ENCODE measurements at places on chromosomes 16 and 17.

- DNase-seq, result no peak
Measured at GRCh38 chr16:69402439-69402838, 16.6 kb upstream of the TERF2 start.

DNA sequence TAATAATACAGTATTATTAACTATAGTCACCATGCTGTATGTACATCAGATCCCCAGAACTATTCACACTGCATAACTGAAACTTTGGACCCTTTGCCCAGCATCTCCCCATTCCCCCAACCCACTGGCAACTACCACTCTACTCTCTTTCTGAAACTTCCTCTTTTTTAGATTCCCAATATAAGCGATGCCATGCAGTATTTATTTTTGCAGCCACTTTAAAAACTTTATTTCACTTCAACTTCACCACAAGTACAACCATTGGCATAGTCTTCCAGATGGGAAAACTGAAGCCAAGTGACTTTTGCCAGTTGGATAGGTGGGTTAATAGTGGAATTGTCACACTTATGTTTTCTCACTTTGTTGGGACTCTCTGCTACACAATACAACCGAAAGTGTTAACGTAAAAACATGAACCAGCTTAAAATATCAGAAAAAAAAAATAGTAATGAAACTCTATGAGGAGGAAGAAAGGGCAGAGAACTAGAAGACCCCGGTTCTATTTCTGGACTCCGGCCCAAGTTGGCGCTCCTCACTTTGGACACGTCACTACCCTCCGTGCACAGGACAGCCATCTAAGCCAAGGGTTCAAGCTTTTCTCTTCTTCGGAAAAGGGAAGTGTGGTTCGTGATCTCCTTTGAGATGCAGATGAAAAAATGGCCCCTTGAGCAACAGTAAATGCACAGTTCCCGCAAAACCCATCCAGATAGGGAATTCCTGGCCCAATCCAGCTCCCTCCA, 743 bp downstream of the SHCBP1 start:
- peak; percentile 26 for DNase-seq

- no peak for DNase-seq
Measured at GRCh38 chr17:57404073-57404472, 147.8 kb downstream of the MSI2 start.

- no peak for DNase-seq
Measured at GRCh38 chr16:59045501-59045900, 311.4 kb upstream of the GOT2 start.

DNA sequence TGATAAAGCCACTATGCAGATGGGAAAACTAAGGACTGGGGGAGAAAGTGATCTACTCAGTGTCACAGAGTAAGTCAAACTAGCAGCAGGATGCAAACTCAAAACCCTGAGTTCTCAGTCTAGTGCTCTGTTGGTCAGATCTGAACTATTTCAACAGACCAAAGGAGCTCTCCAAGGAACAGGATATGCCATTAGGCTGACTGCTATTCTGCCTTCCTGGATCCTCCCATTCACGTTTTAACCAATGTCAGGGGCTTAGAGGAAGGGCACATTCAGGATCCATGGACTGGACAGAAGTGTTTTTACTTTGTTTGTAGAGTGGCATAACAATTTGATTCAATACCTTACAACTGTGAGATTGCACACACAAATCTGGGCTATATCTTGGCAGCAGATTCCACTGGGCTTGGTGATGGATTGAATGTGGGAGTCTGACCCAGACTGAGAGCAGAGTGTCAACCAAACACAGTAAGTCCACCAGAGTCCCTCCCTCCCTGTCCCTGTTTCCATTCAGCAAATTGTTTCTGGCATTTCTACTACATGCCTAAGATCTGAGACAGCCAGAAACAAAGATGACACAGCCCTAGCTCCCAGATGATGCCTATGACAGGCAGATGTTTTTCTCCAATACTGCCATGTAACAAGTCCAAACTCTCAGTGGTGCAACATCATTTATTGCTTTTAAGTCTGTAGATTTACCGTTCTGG, 337.8 kb upstream of the CDH5 start:
- DNase-seq, result peak; percentile 71

DNA sequence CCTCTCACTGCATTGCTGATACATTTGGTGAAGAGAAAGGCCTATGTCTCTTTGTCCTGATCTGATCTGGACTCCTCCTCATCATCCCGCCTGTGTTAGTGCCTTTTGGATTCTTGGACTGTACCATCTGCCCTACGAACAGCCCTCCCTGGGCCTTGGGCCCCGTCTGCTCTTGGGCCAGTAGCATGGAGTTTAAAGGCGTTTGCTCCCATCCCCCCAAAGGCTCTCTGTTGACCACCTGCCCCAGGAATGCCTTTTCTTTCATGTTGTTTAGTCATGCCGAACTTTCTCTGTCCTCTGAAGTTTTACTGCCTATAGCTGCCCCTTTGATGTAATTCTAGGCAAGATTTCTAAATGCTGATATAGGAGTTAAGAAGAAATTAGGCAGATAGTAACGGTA, 30.9 kb upstream of the MEAK7 start:
- no peak for DNase-seq

DNA sequence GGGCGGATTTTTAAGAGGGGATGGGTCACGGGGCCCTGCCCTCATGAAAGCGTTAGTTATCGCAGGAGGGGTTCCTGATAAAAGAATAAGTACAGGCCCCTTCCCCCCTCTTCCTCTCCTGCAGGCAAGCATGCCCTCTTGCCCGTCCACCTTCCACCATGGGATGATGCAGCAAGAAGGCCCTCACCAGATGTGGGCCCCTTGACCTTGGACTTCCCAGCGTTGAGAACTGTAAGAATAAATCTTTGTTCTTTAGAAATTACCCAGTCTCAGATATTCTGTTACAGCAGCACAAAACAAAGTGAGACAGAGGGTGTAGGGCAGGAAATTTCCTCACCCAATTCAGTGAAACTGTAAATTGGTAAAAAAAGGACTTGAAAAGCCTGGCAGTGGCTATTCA, 27.8 kb upstream of the LCMT1 start:
- no peak for DNase-seq

GRCh38 chr17:71022758-71023157, 853.4 kb downstream of the KCNJ2 start:
- no peak for DNase-seq

DNA sequence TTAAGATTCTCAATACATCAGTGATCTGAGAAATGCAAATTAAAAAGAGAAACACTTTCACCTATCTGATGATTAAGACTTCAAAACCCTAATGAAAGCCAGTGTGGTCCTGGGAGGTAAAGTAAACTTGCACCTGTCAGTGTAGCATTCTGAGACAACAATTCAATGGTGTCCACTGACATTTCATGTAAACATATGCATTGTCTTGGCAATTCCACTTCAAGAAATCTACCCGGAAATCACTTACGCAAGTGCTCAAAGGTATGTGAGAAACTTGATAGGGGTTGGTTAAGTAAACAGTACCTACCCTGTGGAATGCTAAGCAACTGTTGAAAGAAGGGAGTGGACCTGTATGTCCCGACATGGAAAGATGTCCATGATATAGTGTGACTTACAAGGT, 2.1 kb downstream of the ST6GALNAC1 start:
- DNase-seq, result peak; percentile 29

GRCh38 chr17:10827898-10828552, 9.9 kb downstream of the PIRT start:
- DNase-seq, result no peak

DNA sequence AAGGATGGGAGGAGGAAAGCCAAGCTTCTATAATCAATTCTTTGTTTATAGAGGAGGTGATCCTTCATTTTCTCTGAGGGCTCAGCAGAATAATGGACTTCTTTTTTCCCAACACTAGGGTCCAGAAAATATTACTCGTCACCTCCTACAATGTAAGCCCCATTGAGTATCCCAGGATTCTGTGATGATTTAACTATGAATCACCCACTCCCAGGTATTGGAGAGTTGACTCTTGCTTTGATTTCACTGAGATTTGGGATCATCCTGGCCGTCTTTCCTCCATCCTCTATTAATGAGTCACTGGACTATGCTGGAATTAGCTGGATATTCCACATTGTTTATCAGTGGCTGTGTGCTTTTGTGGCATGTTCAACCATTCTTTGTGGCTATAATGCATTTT, 452.0 kb downstream of the NPIPA7 start:
- DNase-seq, result no peak

DNA sequence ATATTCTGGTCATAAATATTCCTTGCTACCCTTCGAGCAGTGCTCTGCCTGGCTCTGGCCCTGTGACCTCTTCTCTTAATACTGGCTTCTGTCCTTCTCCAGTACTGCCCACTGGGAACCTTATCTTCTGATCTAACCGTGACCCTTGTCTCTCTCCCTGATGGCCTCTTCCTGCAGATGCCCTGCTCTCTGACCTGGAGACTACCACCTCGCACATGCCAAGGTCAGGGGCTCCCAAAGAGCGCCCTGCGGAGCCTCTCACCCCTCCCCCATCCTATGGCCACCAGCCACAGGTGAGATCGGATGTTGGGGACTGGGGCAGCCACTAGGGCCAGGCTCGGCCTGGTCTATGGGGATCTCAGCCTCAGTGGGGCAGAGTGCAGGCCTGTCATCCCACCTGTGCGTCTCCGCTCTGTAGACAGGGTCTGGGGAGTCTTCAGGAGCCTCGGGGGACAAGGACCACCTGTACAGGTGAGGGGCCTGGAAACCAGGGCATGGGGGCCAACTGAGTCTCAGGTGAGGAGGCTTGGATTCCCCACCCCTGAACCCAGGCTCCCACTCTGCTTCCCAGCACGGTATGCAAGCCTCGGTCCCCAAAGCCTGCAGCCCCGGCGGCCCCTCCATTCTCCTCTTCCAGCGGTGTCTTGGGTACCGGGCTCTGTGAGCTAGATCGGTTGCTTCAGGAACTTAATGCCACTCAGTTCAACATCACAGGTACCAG, 1.5 kb downstream of the TGFB1I1 start:
- no peak for DNase-seq

GRCh38 chr16:57264950-57265371, 19.5 kb downstream of the PLLP start:
- no peak for DNase-seq

DNA sequence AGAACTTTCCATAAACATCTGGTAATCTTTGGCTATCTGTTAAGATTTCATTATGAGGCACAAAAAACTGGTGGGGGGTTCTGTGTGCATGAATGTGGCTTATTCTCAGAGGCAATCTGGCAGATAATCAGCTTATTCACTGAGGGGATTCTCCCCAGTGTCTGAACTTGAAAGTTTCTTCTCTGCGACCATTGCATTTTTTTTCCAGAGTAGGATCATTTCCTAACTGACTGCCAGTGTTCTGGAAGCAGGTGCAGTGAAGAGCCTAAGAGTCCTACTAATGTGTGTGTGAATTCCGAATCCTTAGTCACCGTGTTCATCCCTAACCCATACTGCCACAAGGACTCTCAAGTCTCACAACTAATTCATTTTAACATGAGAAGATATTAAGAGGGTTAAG, 64.9 kb upstream of the LRRC37A3 start:
- DNase-seq, result no peak

DNA sequence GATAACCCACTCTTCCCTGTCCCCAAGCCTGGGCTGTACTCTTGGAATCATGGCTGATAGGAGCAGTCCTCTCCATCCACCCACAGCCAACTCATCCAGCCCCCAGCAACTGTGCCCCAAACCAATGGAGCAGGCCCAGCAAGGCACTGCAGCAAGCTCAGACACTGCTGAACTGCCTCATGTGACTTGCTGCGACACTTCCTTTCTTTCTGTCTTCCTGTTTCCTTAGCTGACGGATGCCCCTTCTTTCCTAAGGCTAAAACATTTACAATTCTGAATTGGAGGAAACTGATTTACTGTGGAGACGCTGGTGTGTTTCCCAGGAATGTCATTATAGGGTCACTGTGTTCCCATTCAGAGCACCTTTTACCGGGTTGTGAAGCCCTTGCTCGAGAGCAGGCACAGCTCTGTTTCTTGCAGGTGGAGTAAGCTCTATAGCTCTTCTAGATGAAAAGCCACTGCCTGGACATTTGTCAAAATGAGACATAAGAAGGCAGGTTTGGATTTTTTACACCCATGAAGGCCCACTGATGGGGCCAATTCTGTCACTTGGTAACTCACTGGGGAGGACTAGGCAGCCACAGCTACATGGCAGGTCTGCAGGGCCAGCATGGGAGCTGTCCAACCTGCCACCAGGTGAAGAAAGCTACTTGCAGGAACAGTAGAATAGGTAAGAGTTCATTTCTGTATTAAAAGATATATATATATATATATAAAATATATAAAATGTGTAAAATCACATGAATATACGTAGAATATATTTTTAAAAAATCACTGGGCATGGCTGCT, 27.4 kb downstream of the TMEM11 start:
- DNase-seq, result no peak

DNA sequence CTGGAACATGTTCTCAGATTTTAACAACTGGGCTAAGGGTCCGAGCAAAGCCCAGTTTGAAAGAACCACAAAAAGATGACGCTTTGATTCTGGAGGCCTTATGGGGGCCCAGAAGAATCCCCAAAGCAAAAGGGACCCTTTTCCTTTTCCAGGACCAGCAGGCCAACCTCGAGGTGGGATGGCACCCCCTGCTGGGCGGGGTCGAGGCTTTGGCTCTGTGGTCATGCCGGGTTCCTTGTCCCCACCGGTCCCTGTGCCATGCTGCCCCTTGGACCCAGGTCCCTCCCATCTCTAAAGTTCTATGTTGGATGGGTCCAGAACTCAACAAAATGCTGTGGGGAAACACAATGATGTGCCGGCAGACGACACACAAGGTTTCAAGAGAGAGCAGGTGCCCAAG, 30.9 kb downstream of the TMEM204 start:
- DNase-seq, result no peak

DNA sequence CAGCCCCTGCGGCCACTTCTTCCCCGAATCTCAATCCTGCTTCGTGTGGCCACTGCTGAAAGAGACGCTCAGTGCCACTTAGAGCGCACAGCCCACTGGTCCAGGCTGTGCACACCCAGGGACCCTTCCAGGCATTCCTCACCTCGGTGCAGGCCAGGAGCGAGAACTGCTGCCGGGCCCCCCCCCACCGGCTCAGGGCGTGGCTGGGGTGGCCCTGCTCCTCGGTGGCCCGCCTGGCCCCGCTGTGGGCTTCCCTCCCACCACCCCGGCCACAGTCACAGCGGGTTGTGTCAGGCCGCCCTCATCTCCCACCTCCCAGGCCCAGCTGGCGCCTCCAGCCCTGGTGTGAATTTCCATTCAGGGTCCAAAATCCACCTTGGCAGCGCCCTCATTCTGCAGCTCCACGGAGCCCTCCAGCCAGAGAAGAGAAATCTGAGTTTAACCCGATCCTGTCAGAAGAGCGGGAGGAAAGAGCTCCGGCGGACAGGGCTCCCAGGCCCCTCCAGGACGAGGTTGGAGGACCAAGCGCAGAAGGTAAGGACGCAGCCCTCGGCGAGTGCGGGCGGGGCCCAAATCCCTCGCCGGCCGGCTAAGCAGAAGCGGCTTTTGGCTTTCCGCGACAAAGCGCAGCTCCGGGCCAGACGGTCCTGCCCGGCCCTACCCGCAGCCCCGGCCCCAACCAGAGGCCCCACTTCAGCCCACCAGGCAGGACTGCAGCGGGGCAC, 12.0 kb downstream of the TBC1D16 start:
- no peak for DNase-seq

- peak; percentile 97 for DNase-seq
Measured at GRCh38 chr17:59754552-59754951, 47.1 kb downstream of the VMP1 start.

- no peak for DNase-seq
Measured at GRCh38 chr17:79010304-79010646, 711 bp upstream of the CANT1 start.
